ENCODE measurements at places on chromosomes 11 and 22.

- DNase-seq, result no peak
Measured at GRCh38 chr11:6618117-6619003, 862 bp downstream of the TPP1 start.

DNA sequence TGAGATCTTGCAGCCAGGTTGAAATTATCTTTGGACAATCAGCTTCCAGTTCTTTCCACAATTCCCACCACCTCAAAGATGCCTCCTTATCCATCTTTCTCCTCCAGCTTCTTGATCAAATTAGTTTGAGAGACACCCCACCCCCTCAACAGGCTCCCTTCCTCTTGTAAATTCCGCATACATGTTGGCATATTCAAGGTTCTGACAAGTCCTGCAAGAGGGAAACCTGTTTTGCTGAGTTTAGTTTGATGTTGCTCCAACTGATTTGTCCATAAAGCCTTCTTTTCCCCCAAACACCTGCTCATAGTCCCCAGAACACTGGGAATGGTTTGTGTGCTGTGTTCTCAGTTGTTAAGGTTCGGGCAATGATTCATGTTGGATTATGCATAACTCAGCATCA is 73.6 kb downstream of the MYO18B start:
- DNase-seq, result no peak

DNA sequence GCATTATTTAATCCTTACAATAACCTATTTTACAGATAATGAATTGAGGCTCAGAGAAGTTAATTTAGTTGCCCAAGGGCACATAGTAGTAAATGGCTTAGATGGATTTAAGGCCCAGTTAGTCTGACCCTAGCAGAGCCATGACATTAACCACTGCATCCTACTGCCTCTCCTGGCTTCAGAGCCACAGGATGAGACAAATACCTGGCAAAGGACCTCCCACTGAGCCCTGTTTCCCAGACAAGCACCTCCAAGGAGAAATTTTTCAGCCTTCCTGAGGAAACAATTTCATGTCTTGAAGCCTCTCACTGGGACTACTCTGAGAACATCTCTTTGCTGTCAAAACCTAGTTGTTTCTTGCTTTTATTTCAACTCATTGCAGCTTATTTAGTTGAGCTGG is 28.4 kb downstream of the IZUMO1R start:
- DNase-seq, result no peak

DNA sequence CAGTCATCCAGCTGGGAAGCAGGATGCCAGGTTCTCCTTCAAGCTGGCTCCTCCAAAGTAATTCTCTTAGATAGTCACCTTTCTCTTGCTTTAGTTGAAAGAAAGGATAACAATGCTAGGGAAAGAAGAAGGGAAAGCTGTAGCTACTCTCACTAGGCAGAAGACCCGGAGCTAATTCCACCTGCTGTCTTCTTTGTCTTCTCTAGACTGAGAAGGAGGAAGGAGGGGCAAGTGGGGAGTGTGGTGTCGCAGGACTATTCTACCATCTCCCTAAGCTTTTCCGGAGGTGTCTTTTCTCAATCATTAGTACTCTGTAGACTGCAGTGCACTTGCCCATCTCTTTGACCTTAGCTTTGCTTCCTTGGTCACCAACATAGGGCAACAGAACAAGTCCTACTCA is 162.8 kb downstream of the NCAM1 start:
- no peak for DNase-seq

DNA sequence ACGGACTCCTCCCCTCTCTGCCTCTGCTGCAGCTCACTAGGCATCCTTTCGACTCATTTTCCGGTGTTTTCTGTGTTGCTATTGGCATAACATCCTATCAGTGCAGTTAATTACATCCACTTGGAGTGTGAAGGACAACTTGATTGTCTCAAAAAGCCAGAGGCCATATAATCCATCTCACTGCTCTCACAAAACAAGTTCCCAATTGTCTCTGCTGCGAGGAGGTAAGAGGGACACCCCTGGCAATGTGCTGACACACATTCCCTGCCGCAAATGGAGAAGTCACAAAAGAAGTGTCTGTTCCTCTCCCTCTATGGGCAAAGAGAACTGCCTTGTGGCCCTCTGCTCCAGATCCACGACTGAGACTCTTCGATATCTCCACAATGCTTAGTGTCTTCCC is 618.4 kb downstream of the OPCML start:
- DNase-seq, result no peak

DNA sequence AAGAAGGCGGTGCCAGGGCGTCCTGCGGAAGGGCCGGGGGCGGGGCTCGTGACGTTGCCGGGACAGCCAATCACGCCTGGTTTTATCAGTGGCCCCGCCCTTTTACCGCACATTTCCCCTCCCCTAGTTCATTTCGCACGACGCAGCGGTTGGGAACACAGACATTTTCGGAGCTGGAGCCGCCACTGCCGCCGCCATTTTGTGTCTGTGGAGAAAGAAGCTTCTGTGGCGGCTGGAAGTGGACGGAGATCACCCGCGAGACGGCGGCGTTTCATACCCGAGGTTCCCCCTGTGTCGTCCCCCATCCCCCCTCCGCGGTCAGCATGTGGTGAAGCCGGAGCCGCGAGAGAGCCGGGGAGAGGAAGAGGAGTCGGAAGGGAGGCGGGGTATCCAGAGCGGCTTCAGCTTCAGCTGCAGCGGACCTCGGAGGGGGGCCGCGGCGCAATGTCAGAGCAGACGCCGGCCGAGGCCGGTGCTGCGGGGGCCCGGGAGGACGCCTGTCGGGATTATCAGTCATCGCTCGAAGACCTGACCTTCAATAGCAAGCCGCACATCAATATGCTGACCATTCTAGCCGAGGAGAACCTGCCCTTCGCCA is at the start of gene PCF11:
TSS of gene PCF11 (plus strand) at position 136 of the 598 bp plus-strand sequence. CDS start at position 445, 309 bp downstream.
- no peak for DNase-seq

DNA sequence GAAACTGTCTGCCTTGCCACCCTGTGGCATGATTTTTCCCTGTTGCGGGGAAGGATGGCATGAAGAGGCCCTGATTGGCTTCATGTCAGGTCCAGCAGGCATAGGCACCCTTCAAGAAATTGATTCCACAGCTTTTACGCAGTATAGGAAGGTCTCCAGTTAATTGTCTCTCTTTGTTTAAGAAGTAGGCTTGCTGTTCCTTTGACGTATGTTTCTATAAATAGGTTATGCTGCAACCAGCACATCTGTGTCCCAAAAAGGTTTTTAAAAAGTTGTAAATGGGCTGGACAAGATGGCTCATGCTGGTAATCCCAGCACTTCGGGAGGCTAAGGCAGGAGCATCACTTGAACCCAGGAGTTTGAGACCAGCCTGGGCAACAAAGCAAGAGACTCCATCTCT is 62.6 kb downstream of the CD6 start:
- no peak for DNase-seq

DNA sequence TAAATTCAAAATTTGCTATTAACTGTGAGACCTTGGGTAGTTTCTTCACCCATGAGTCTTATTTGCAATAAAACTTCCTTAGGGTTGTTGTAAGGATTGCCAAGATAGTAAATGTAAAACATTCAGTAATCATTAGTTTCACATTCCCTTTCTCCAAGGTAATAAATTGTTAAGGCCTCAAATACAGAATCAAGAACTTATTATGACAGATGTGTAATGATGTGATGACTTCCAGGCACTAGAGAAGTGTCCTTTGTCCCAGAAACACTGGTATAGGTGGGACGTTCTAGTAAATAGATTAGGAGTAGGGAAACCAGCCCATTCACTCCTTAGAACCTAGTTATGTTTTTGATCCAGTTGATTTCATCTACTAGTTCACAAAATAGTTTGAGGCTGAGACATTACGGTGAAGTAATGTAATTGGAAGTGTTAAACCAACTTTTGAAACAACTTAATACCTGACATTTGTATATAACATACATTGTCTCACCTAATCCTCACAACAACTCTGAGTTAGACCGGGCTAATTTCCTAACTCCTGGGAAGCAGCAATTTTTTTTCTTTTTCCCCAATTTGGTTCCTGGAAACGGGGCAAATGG is 25.5 kb downstream of the CTNND1 start:
- DNase-seq, result no peak

GRCh38 chr22:28283068-28283654 is 364.1 kb upstream of the PITPNB start:
- no peak for DNase-seq

DNA sequence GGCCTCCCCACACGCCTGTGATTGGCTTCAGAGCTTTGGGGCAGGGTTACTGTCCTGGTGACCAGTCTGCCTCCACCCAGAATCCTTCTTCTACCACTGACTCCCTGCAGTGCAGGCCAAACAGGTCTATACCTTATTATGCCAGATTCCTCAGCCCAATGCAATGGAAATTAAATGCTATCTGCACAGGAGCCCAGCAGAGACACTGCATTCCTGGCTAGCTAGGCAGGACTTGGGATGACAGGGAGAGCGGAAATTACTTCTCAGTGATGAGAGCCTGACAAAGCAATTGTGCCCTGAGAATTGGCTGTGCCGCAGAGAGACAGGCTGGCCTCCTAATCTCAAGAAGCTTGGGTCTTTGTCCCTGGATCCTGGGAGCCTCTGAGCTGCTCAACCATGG is 143.8 kb upstream of the NCAM1 start:
- DNase-seq, result no peak

- DNase-seq, result no peak
Measured at GRCh38 chr11:18844753-18845367, 53.3 kb upstream of the PTPN5 start.

- DNase-seq, result no peak
Measured at GRCh38 chr11:78216571-78217287, 28.0 kb downstream of the USP35 start.

DNA sequence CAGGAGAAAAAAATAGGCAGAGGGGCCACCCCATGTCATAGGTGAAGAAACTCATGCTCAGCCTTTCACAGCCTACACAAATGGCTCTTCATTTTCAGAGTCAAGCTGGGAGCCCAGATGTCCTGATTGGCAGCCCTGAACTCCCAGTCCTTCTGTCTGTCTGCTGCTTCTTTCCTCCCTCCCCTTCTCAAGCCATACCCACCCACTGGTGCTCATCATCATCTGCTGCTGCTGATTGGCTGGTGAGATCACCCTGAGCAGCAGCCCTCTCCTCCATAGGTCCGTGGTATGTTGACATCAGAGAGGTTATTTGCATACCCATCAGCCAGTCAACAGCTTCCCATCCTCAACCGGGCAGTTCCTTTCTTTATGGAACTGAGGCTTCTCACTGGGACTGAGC is 46.1 kb upstream of the PRDM11 start:
- DNase-seq, result no peak

- DNase-seq, result no peak
Measured at GRCh38 chr22:46801826-46802607, 39.6 kb downstream of the TBC1D22A start.

DNA sequence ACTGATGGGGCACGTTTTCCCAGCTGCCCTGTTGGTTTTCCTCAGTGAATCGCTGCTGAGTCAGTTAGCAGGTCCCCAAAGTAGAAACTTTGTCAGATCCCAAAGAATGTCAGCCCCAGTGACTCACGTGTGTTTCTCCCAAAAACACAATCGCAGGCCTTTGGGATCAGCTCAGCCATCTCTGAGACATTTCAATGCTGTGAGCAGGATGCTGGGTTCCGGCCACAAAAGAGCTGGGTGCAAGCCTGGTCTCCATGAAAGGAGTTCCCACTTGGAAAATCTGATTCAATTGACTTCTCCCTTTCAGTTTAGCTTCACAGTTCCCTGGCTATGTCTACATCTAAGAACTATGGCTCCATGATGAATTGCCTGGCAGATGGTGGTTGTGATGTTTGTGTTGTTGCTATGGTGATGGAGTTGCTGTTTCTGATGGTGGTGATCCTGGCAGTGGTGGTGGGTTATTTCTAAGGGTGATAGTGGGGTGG is 28.0 kb downstream of the MYEOV start:
- DNase-seq, result no peak

GRCh38 chr11:31922450-31922849 is 111.3 kb upstream of the PAX6 start:
- no peak for DNase-seq

- no peak for DNase-seq
Measured at GRCh38 chr11:3955299-3955665, 99.8 kb downstream of the STIM1 start.

DNA sequence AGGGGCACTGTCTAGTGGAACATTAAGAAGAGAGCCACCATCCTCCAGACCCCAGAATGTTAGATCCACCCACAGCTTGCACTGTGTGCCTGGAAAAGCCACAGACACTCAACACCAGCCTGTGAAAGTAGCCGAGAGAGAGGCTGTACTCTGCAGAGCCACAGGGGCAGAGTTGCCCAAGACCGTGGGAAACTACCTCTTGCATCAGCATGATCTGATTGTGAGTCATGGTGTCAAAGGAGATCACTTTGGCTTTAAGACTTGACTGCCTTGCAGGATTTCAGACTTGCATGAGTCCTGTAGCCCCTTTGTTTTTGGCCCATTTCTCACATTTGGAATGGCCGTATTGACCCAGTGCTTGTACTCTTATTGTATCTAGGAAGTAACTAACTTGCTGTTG is 115.9 kb upstream of the CCDC179 start:
- DNase-seq, result no peak

- peak; percentile 37 for DNase-seq
Measured at GRCh38 chr22:27460591-27461347, 340.8 kb downstream of the MN1 start.

DNA sequence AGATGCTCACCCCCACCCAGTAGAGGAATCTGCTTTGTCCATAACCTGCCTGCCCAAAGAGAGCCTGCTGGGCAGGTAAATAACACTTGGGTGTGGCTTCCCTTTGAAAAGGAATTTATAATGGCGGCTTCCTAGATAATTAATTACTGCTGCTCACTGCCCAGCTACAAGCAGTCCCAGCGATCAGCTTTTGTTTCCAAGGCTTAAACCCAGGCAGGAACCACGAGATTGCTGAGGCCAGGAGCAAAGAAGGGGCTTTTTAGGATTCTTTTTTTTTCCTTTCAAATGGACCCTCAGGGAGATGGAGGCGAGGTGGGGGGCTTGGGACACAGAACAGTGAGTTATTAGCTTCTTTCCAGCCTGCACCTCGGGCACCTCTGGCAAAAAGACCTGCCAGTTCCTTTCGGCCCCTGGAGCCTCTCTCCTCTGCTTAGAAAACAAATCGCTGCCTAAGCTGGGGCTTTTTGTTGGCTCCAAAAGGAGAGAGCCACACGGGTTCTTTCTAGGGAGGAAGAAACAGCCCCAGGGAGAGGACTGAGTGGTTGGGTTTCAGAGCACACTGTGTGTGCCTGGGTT is 107.2 kb downstream of the TSPAN18 start:
- DNase-seq, result no peak

DNA sequence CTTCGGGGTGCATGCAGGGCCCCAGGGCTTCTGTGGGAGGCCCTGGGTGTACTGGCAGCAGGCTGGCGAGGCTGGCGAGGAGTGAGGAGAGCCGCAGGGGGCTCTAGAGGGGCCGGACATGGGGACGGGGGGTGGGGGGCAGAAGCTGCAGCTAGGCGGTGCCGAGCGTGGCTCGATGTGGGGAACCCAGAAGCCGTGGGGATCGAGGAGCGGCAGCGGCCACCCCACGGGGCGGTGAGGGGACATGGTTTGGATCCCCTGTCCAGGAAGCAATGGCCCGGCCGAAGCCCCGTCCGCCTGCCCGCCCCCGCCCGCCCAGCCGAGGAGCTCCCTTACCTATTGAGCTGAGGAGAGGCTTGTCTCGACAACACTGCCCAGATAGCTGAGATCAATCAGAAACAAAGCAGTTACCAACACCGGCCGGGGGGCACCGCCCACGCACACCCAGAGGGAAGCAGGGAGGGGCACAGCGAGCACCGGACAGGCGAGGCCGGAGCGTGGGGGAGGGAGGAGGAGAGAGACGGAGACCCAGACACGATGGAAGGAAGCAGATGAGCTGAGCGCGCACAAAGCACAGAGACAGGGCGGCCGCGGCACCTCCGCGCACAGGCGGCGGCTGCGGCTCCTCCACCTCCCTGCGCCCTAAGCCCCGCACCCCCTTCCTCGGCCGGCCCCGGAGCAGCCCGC is 38.7 kb downstream of the IGSF9B start:
- DNase-seq, result no peak
